ENCODE measurements at places on chromosomes 5 and 9. TPM values are rescaled to one million over a fixed set of nuclear protein-coding genes. Genes with fewer than 3 reads are reported as not detected.

- DNase-seq = peak; percentile 82
These were observed 250.1 kb upstream of the KLF4 start for GRCh38 chr9:107739601-107740082.

The PRUNE2 gene
- 3.7 TPM for total RNA-seq

DNA sequence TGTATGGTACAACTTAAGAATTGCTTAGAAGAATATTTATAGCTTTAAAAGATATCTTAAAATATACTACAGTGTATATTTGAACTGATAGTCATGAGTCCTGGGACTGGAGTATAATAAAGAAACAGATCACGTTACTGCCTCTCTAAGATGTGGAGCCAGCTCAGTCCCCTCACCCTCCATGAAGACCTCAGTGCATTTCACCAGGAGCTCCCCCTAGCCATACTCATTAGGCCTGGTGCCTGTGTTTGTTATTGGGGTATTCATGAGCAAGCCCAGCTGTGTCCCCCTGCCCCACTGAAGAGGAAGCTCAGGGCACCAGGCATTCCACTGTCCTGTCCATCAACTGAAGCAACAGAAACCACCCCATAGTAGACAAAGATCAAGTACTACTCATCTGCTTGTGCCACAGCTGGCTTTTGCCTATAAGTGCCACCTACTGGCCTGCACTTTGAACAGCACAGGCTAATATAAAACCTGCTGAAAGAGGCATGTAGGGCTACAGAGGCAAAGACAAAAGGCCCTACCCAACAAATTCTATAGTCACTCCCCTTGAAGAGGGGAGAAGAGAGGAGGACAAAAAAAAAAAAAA is 850.2 kb upstream of the NUDT12 start:
- no peak for DNase-seq

DNA sequence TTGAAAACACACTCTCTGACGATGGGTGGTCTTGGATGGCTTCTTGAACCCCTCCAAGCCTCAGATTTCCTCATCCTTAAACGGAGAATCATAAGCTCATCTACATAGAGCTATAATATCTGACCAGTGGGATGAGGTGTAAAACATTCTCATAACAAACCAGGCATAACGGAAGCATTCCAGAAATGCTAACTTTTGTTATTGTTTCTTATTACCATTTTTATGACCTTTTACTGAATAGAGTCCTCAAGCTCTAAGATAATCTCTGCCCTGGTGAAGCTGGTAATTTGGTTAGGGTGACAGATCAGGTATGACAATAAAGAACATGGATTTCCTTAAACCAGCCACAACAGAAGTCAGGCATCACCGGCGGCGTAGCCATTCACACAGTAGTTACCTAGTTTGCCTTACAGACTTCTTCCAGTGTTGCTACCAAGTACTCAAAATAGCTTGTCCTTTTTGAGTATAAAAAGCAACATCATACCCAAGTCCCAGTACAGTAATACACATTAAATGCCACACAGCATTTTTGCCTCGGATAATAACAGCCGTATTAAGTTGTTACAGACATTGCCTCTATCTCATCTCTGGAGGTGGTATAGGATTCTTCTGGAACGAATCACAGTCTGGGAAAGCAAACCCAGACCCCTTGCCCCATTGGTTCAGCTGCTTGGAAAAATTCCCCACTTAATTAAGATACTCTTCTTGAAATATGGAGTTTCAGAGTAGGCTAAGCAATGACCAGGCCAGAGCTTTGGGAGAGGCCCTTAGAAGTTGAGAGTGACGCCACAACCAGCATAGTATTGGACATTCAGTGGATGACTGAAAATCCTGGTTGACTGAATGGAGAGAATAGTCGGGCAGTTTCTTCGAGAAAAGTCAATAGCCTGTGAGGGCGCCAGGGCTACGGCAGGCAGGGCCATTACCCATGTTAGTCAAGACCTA is 252.5 kb downstream of the SLIT3 start:
- DNase-seq = no peak

The C9 gene
- total RNA-seq = not detected

- no peak for DNase-seq
These were observed 45.2 kb upstream of the PITX1 start for GRCh38 chr5:135079099-135079681.

DNA sequence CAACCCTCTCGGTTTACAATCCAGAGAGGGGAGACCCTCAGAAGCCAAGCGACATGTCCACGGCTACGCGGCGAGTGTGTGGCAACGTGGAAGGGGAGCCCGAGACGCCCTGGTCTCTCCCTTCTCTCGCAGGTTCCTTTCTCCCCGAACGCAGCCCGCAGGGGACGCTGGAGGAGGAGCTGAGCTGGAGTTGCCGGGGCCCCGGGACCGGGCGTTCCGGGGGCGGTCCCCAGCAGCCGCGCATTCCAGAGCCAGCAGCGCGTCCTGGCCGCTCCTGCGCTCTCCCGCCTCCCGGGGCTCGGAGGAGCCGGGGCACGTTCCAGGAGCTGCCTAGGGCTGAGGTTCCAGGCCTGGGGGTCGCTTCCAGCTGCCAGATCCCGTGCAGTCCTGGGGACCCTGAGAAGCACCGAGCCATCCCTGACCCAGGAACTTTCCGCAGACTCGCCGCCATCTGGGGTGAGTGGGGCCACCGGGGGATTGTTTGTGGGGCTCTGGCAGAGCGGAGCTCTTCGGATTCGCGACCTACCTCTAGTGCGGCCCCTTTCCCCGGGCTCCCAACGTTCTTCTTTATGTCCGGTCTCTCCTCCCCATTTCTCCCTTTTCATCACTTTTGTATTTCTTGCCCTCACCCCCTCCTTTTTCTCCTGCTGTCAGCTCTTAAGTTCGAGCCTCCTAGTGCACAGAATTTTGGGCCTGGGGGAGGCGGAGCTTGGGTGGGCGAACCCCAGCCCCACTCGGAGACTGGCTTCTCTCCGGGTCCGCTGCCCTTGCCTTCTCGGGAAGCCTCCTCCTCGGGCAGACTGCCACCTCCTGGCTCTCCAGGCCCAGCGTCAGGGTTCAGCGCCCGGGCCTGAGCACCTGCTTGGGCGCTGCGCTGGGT is at the start of gene SMIM3:
Gene SMIM3, plus strand, starts transcription at position 241 of the 880 bp plus-strand sequence. CDS start 16,684 bp downstream, outside the sequence.
- peak; percentile 92 for DNase-seq

The OR4F3 gene
- total RNA-seq = not detected

GRCh38 chr5:19546521-19546920 is 441.5 kb downstream of the CDH18 start:
- DNase-seq = no peak

- no peak for DNase-seq
These were observed 21.2 kb upstream of the OLFM1 start for GRCh38 chr9:135066291-135066690.

GRCh38 chr5:175059687-175060211 is 335.4 kb downstream of the MSX2 start:
- no peak for DNase-seq
